Left cardiac atrium (tissue), 4 donors: ENCODE measurements at places on chromosomes 6 and 20. TPM values are rescaled to one million over a fixed set of nuclear protein-coding genes. Genes with fewer than 3 reads are reported as not detected.

DNA sequence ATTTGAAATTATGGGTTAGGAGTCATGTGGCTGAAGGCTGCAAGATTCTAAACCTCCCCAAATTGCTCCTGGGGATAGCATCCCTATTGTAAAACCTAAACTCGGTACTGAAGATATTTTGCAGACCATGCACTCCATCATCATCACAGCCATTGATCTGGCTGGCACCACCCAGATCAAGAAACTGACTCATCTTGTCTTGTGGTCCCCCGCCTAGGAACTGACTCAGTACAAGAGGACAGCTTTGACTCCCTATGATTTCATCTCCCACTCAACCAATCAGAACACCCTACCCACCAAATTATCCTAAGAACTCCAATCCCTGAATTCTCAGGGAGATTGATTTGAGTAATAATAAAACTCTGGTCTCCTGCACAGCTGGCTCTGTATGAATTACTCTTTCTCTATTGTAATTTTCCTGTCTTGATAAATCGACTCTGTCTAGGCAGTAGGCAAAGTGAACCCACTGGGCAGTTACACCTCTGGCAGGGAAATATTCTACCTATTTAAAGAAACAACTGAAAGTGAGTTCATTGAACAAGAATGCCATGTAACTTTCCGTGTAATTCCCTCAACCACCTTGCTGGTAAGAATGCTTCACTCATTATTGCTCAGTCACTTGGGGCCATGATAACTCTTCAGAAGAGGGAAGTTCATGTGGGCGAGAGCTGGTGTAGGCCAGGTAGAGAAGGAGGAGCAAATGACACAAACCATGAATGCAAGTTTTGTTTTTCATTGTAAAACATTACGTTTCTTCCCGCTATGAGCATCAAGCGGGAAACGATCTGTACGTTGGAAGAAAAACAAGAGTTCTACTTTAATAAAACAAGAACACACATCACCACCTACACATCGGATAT, 602.9 kb upstream of the ARID1B start:
- no peak for DNase-seq

DNA sequence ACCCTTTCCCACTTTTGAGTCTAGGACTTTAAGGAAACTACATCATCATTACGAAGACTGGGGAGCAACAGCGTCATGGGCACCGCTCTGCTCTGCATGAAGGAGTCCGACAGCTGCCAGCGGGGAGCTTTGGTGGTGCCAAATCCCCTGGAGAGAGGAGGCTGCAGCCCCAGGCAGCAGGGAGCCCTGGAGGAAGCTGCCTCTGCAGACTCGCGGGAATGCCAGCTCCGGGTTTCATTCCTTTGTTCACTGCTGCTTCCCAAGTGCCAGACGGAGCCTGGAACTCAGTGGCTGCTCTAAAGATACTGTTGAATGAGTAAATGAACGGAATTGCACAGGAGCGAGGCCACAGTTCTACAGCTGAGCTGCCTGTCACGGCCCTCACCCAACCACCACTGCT, 196.5 kb upstream of the THBS2 start:
- DNase-seq: no peak

DNA sequence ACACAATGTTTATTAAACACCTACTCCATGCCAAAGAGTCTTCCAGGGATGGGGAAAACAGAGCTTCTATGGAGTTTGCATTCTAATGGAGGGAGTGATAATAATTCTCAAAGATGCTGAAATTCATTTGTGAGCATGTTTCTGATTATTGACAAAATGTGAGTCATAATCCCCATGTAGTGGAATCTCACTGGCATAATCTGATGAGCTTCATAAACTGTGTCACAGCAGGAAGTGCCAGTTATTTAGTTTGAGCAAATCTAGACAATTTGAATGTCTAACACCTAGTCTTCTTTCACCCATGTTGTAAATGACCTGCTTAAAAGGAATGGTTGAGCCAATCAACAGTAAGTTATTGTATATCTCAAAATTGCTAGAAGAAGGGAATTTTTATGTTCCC, 95.1 kb downstream of the KCNQ5 start:
- no peak for DNase-seq

DNA sequence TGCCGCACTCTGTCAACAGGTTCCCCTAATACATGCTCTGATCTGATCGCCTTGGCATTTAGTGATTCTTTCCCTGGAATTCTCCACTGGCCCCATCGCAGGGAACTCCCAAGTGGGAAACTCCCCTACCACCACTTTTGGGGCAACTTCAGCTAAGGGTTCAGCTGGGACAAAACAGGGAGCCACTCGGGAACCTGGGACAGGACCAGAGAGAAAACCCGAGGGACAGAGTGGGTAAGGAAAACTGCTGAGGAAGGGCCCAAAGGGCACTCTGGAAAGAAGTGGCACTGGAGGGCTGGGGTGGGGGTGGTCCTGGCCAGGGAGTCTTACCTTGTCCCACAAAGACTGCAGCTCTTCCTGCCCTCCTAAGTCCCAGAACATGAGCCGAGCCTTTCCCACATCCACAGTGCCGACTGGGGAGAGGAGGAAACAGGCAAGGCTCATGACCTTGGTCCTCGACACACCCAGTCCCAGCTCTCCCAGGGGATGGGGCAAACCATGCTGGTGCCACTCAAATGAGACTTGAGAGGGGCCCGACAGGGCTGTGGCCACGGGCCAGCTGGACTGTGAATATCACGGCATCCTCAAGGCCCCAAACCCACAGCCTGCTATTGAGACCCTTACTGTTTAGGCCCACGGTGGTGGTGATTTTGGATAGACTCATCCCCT, 1.6 kb downstream of the ARFRP1 start:
- no peak for DNase-seq

DNA sequence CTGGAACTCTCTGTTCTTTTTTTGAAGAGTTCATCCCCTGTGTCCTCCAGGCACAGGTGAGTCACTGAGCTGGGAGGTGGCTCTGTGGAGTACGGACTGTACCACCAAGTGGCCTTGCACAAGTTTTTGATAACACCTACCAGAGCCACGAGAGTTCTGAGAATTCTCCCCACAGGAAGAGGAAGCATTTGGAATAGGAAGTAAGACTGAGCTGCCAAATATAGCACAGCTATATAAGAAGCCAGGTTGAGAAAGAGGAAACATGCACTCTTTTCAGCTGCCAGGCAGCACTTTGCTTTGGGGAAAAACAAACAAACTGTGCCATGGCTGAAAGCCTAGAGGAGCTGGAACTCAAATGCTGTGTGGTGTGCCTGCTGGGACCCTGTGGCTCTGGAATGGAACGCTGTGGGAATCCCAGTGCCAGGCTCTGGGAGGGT, 70.8 kb upstream of the RIPOR2 start:
- peak; percentile 58 for DNase-seq

- DNase-seq: peak; percentile 84
Observed at GRCh38 chr6:29553268-29554057, 6.1 kb downstream of the UBD start.

- no peak for DNase-seq
Observed at GRCh38 chr6:17267566-17267965, 13.6 kb upstream of the RBM24 start.

- no peak for DNase-seq
Observed at GRCh38 chr6:105021399-105021798, 64.5 kb downstream of the LIN28B start.

GRCh38 chr6:4936681-4937041, 67.2 kb downstream of the RPP40 start:
- DNase-seq: no peak

DNA sequence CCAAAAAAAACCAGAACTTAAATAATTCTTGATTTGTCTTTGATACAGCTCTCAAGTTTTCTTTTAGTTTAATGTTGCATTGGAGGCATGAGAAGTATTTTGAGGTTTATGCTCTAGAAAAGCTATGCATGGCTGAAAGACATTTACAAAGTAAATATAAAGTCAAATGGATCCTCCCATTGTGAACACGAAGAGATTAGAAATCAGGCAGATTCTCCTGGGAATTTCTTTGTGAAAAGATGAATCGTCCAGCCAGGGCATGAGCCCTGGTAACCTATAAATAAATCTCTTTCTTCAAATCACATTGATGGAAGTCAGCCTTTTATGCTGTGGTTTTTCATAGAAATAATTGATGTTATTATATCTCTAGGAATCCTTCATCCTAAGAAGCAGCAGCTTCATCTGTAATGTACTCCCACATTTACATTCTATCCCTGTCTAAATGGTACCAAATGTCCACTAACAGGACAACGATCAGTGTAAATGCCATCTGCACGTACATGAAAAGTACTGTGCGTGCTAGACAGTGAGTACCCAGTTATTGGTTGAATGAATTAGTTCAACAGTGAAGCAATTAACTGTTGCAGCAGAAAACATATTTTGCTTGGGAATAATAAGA, 143.6 kb downstream of the ALDH8A1 start:
- no peak for DNase-seq

DNA sequence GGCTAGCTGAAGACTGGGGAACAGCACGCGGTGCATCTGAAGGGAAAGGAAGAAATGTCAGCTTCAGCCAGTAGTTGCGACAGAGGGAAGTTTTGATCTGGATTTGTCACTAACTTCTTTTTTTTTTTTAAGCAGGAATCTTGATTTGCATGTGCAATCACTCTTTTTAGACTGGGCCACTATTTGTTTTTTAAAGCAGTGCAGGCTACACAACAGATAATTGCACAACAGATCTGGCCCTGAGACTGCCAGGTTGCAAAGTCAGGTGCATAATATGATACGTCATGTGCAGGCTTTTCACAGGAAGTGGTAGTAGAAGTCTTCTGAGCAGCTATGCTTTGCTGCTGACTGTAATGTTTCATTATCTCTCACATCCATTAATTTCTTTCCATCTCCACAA, 13.5 kb downstream of the PFDN4 start:
- DNase-seq: no peak

GRCh38 chr6:47407300-47408281, 70.0 kb upstream of the CD2AP start:
- DNase-seq: no peak

GRCh38 chr6:159899994-159900745, 9.4 kb downstream of the MAS1 start:
- no peak for DNase-seq

DNA sequence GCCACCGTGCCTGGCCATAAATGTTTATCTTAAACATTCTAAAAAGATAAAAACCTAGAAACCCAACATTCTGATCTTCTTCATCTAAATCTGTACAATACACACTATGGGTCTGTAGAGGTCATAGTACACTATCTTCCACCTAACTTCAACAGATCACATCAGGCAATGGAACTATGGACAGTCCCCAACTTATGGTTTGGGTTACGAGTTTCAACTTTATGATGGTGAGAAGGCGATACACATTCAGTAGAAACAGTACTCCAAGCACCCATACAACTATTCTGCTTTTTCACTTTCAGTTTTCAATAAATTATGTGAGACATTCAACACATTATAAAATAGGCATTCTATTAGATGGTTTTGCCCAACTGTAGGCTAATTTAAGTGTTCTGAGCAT, 23.1 kb downstream of the FKBP5 start:
- no peak for DNase-seq

- DNase-seq: no peak
Observed at GRCh38 chr20:46835418-46835817, 59.2 kb upstream of the EYA2 start.

- no peak for DNase-seq
Observed at GRCh38 chr20:36390719-36391415, 84.7 kb downstream of the DLGAP4 start.

DNA sequence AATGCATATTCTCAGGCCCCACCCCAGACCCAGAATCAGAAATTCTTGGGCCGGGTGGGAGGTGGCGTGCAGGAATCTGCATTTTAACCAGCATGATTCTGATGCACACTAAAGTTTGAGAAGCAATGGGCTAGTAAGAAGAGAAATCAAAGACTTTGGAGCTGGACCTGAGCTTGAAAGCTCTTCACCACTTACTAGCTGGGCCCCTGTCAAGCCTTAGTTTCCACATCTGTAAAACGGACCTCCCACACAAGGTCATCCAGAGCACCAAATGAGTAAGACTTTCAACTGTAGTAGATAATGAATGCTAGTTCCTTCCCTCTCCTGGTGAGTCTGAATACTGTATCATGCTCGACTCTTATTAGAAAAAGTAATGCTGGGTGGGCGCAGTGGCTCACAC, 87.0 kb downstream of the TBC1D7 start:
- no peak for DNase-seq

DNA sequence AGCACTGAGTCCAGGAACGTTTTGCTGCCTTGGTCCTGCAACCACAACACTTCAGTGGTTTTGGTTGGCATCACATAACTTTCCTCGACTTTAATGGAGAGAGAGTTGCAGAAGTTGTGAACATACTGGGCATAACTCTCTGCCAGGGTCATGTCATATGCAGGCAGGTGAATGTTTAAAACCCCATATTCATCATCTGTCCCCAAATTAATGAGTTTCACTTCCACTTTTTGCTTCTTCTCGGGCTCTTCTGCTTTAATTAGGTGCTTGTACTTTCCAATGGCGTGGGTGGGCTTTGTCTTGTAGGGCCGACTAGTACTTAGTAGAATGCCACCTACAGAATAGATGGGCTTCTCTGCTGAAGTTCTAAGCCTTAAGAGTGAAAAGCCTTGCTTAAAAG, 45.2 kb upstream of the TFAP2A start:
- no peak for DNase-seq

- no peak for DNase-seq
Observed at GRCh38 chr20:62831361-62831788, 14.5 kb downstream of the COL9A3 start.

DNA sequence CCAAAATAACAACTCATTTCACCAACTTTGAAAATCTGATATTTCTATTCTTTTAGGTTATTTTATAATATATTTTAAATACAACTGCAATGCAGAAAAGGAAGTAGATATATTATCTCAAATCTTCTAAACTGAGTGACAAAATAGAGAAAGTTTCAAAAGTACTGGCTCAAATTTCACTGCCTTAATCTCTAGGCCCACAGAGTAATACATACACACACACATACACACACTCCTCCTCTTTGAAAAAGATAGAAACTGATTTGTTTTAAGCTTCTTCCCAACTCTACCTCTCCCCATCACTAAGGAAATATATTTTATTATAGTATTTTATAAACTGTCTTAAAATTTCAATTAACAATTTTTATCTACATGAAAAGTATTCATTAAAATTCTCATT, 36.2 kb downstream of the ARHGAP18 start:
- DNase-seq: no peak

DNA sequence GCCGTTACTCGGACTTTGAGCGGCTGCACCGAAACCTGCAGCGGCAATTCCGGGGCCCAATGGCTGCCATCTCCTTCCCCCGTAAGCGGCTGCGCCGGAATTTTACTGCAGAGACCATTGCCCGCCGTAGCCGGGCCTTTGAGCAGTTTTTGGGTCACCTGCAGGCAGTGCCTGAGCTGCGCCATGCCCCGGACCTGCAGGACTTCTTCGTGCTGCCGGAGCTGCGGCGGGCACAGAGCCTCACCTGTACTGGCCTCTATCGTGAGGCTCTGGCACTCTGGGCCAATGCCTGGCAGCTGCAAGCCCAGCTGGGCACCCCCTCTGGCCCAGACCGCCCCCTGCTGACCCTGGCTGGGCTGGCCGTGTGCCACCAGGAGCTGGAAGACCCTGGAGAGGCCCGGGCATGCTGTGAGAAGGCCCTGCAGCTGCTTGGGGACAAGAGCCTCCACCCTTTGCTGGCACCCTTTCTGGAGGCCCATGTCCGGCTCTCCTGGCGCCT, 7.2 kb downstream of the SNX21 start:
- no peak for DNase-seq

Gene TNF
- total RNA-seq: 0.53 TPM

Gene RBPJL
- not detected for total RNA-seq

Gene RSPH4A
- total RNA-seq: 0.12 TPM

Gene ADGRF1
- total RNA-seq: not detected

Gene L3MBTL3
- 3.8 TPM for total RNA-seq

Gene F13A1
- total RNA-seq: 371 TPM

Gene KIF13A
- total RNA-seq: 64.7 TPM

Gene SYNJ2
- 10.2 TPM for total RNA-seq

Gene SLC17A2
- total RNA-seq: not detected

Gene FAM209B
- not detected for total RNA-seq

Gene TENT5A
- total RNA-seq: 30.0 TPM

Gene TNFRSF6B
- total RNA-seq: 1.4 TPM

Gene SEL1L2
- total RNA-seq: 0.91 TPM
